ENCODE measurements at places on chromosomes 16 and 17.

DNA sequence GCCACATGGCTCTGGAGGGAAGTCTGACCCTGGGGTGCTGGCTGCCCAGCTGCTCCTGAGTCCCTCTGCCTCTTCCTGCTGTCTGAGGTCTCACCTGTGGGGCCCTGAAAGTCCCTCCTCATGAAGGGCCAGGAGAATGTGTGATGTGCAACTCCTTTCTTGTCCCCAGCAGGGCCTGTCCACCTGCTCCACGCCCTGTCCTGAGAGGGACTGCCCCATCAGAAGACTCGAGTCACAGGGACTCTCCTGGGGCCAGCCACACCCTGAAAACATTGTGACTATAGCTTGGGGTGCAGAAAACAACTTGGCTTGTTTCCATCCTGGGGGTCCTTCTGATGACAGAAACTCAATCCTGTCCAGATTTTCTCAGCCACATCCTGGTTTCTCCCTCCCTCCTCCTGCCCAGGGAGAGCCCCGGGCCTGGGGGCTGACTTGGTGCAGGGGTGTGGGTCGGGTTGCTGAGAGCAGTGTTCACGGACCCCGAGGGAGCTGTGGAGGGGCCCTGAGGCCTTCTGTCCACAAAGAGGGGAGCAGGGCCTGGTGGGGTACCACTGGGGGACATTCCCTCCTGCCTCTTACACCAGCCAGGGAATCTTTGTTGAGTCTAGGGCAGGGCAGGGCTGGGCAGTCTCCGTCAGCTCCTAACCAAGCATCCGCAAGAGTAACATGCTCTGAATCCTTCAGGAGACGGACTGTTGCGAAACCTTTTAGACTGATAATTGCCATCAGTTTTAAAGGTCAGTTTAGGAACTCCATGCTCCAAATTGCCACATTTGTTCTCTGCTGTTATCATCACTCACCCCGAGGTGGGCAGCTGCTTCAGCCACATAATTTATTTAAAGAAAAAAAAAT lies 45.9 kb downstream of the NT5M start:
- DNase-seq, result no peak

DNA sequence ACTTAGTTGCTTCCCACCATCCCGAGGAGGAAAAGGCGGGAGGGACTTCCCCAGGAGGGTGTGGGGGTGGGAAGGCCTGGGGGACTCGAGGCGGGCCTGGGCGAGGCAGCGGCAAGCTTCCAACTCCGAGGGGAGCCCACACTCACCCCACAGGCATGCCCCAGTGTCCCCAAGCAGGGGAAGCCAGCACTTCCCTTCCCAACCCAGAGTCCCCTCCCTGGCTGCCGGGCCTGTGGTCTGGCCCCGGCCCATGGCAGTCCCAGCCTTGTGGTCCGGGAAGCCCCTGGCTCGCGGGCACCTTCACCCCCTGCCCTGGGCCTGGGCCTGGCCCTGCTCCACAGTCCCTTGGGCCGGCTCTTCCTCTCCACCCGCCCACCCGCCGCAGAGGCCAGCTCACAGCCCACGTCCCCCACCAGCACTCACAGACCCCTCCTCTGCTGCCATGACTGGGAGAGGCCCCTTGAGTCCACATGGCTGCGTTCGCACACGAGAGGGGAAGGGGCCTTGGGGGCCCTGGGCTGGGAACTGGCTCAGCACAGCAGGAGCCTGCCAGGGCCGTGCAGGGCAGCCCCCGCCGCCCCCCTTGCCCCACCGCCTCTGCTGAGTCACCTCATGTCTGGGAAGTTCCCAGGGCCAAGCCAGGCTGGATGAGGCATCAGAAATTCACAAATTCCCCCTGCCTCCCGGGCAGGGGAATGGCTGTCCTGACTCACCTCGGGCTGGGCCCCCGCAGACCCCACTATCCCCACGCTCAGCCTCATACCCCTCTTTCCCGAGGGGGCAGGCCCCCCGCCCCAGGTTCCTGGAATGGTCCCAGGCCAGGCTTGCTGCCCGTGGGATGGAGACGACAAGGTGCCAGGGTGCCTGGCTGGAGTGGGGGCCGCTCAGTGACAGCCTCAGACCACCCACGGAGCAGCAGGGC lies 27.8 kb downstream of the BAHCC1 start:
- no peak for DNase-seq

DNA sequence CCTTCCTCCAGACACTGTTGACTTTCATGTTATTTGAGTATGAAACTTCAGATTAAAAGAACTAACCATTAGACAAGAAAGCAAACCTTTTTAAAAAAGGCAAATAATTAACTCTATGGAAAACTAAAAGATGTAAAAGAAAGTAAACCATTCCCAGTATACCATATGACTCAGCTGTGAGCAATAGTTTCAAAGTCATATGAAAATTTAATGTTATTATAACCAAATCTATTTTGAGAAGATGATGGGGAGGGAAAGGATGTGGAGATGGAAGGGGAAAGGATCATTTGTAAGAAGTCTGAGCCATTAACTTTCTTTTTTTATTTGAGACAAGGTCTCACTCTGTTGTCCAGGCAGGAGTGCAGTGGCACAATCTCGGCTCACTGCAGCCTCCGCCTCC lies 131.8 kb downstream of the IRX5 start:
- no peak for DNase-seq

GRCh38 chr16:57889960-57890751 lies 80.8 kb downstream of the CNGB1 start:
- DNase-seq, result no peak

GRCh38 chr17:54977744-54978143 lies 9.2 kb downstream of the STXBP4 start:
- DNase-seq, result no peak
